Left renal cortex interstitium (tissue), 4 donors: ENCODE measurements at places on chromosomes 3 and 15. TPM values are rescaled to one million over a fixed set of nuclear protein-coding genes. Genes with fewer than 3 reads are reported as not detected.

LRTM1 gene
- polyA plus RNA-seq: not detected

DNA sequence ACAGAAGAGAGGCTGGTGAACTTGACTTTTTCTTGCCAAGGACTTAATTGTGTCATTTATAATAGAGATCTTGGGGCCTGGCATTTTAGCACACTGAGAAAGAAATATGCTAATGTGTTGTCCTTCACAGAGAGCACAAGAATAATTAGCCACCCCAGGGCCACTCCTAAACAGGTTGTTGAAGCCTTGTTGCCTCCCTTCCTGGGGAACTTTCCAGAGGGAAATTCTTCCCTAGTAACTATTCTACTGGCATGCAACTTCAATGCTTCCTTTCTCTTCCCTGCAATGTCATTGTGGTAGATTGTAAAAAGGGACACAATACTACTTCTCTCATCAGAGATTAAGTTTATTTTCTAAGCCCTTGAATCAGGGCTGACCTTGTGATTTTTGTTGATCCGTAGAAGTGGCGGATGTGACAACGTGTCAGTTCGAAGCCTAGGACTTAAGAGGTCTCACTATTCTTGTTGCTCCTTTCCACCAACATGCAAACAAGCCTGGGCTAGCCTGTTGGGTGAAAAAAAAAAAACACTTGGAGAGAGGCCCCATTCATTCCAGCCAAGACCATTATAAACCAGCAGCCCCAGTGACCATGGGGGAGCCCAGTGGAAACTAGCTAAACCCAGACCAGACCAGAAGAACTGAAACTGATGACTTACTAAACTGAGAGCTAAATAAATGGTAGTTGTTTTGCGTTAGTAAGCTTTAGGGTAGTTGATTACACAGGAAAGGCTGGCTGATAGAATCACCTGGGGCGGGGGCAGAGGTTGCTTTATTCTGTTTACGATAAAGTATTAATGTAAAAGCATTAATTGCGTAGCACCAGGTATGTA lies 287.2 kb downstream of the SHQ1 start:
- DNase-seq: no peak

MAPKAPK3 gene
- polyA plus RNA-seq: 63.3 TPM

TMEM108 gene
- 4.0 TPM for polyA plus RNA-seq

DNA sequence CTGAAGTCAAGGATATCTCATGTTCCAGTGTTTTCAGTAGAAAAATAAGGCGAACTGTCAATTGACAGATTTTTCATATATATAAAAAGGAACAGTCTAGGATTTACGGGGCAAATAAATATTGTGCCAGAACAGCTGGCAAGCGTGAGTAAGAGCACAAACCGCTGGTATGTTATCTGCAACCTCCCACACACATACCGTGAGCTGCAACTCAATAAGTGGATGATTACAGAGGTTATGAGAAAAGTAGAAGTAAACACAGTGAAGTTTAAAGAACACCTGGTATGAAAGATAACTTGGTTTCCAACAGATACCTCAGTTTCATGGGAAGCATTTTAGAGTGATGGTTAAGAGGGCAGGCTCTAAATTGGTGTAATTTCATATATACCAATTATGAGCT lies 733.4 kb downstream of the TUSC7 start:
- DNase-seq: no peak

DNA sequence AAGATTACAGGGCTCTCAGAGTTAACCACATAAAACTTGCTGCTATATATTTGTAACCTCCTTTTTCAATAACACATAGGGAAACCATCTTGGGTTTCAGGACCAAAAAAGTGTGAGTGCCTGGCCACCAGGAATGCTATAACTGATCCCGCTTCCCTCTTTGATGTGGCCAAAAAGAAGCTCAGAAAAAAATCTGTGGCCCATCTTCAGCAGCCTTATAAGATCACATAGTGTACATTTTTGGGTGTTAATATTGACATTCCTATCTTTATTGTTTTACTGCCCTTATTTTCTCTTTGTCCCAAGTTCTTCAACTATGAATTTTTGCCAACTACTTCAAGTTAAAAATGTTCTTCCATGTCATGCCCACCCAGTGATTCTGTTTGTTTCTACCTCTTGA lies 102.8 kb downstream of the LIPC start:
- DNase-seq: no peak

C3orf22 gene
- polyA plus RNA-seq: 0.14 TPM

DNA sequence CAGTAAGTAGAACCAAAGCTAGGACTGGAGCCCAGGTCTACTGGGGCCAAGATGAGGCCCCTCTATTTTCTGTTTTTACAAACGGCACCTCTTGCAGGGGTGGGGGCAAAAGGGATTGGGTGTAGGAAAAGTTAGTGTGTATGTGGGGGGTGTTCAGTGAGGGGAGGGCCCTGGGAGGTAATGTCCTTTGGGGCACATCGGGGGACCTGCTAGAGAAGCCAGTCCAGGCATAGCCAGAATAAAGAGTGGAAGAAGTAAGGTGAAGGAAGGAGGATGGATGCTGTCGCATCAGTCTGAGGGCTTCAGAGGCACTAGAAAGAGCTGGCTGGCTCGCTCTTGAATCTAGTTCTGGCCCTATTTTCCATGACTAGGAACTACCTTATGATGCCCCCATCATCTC lies 2.6 kb downstream of the PLCD1 start:
- no peak for DNase-seq

NR1I2 gene
- 0.65 TPM for polyA plus RNA-seq

DNA sequence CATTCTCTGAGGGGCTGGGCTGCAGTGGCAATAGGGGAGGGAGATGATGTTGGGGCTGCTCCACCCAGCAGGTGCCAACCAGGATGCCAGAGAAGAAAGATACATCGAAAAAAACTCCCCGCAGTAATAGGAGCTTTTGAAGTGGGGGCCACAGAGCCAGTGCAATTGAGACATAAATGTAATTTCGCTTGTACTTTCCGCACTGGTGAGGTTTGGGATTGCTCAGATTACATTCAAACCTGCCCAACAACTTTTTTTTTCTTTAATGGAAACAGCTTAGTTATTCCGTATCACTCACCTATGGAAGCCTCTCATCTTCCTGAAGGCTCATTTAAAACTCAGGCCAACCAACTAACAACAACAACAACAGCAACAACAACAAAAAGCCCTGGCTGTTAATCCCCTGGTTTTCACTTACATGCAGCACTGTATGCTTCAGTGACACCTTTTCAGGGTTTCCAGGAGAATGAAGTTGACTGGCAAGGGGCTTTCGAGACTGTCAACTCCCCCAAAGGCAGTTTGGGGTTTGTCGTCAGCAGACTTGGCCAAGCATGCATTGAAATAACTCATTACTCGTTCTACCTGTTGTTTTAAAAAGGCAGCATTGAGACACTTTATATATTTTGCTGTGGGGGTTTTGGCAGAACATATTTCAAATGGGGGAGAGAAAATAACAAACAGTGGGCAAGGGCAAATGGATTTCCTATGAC lies 163.8 kb downstream of the EBLN2 start:
- peak; percentile 39 for DNase-seq

GRCh38 chr3:21645121-21645897 lies 105.7 kb downstream of the ZNF385D start:
- no peak for DNase-seq

FSIP1 gene
- 2.1 TPM for polyA plus RNA-seq

- no peak for DNase-seq
Measured at GRCh38 chr3:172314591-172315160, 133.6 kb downstream of the GHSR start.

AP3B2 gene
- polyA plus RNA-seq: 2.6 TPM

- DNase-seq: no peak
Measured at GRCh38 chr15:43948691-43949325, 122.0 kb downstream of the WDR76 start.

- DNase-seq: no peak
Measured at GRCh38 chr15:31084176-31084575, 17.3 kb downstream of the TRPM1 start.

GRCh38 chr15:66172324-66172980 lies 81.1 kb downstream of the MEGF11 start:
- no peak for DNase-seq

DNA sequence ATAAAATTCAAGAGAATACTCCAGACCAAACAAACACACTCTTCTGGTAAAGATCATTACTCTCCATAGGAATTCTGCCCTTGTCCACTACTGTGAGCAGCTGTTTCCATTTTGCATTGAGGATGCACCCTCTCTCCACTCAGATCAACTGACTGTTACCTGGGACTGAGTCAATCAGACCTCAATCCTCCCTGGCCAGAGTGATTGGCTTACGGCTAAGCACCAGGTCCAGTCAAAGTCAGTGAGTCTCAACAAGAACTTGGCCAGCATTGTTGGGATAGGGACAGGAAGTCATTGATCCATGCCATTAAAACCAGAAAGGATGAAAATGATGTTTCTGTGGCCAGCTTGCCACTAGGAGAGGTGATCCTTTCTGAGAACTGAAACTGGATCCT lies 79.7 kb downstream of the WNT5A start:
- no peak for DNase-seq

DNA sequence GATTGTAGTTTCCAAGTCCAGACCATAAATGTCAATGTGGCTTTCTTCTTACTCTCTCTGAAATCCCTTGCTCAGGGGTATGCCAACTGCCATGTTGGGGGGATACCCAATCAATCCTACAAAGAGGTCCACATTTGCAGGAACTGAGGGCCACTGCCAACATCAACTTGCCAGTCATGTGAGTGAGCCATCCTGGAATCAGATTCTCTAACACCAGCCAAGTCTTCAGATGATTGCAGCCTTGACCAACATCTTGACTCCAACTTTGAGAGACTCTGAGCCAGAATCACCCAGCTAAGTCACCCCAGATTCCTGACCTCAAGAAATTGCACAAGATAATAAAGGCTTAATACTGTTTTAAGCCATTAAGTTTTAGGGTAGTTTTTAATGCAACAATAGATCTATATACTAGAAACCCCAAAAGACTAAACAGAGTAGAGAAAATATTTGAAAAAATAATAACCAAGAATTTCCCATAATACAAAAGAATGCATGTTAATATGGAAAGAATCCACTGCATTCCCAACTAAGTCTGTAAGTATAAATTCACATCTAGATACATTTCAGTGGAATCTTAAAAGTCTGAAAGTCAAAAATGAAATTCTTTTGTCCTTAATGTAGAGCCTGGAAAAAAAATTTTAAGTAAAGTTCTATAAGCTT lies 22.4 kb downstream of the ISG20 start:
- no peak for DNase-seq

GRCh38 chr15:86267892-86268291 lies 188.2 kb downstream of the AGBL1 start:
- DNase-seq: no peak

SMCO1 gene
- not detected for polyA plus RNA-seq

DNA sequence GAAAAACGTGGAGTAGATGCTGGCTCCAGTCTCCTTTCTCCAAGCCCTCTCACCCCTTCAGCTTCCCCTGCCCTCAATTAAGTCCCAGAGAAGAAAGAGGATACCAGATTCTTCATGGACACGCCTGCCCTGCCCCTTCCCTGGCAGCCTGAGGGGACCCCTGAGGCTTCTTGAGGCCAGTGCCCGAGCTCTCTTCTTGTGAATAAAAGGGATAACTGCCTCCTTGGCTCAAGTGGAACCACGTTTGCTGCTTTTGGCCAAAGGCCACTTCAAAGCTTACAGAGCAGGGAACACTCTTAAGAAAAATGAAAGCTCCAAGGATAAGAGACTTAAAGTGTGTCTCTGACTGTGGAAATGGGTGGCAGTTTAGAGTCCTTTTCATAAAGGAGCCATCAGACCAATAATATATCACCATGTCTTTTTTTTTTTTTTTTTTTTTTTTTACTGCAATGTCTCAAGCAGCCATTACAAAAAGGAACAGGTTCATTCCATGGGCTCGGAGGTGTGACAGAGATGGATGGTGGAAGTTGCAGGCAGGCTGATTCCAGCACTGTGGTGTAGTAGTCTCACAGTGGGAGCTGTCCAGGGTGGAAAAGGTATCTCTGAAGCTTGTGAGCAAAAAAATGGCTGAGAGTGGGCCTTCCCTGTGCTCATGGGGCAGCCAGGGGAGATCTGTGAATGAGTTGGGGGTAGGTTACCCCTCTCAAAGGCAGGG lies 108.8 kb downstream of the SEMA5B start:
- no peak for DNase-seq

PDE8A gene
- polyA plus RNA-seq: 85.7 TPM

SAMD7 gene
- polyA plus RNA-seq: not detected

GRCh38 chr3:169340065-169340464 lies 323.4 kb downstream of the MECOM start:
- no peak for DNase-seq

GRCh38 chr3:148964809-148965208 lies 26.5 kb upstream of the GYG1 start:
- no peak for DNase-seq

MB21D2 gene
- polyA plus RNA-seq: 14.0 TPM

DNA sequence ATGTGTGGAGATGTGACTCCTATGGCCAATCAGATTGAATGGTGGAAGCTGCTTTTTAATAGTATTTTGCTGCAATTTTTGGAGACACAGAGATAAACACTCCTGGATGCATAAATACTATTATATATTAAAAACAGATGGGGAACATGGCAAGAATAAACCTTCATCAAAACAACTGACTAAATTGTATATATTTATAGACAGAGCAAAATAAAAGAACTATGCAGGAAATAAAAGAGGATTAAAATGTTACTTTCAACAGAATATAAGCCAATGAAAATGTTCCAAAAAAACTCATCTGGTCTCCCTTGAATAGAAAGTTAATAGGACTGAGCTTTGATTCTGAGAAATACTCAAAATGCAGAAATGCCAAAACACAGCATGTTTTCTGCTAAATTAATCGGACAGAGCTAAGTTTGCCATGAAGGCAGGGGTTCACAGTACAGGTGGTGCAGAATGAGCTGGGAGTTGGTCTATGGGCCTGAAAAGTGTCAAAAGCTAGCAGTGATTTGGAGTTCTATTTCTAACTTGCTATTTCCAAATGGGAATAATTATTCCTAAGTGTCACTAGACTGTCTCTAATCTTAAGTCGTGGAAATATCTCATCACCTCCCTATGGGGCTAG lies 227.2 kb downstream of the CNTN3 start:
- DNase-seq: no peak

- DNase-seq: no peak
Measured at GRCh38 chr3:71341721-71342120, 241.8 kb downstream of the FOXP1 start.

GRCh38 chr15:56797720-56798275 lies 64.5 kb upstream of the ZNF280D start:
- DNase-seq: no peak

PLSCR2 gene
- polyA plus RNA-seq: 1.4 TPM

GRCh38 chr3:184419171-184419570 lies 39.3 kb downstream of the CHRD start:
- no peak for DNase-seq

DNA sequence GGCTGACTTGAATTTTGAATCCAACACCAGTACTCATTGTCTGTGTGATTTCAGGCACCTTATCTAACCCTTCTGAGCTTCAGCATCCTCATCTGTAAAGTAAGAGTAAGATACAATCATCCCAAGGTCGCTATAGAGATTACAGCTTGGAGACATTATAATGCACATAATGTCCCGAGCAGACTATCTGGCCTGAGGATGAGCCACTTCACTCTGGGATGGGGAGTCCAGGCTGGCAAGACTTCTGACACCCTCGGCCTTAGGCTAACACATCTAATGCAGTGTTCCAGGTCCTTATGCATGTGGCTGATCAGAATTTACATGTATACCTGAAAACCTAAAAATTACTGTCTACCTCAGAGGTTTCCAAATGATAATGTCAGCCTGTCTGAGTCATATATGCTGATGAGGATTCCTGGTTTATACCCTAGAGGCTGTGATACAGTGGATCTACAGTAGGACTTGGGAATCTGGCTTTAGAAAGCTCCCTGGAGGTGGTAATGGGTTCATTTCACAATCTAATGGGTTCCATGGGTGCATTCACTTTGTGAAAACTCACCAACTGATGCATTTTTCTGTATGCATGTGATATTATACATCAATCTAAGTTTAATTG lies 229.0 kb upstream of the SLCO3A1 start:
- DNase-seq: no peak

GRCh38 chr3:126119976-126120375 lies 36.1 kb upstream of the SLC41A3 start:
- no peak for DNase-seq
